Cerebellar nuclear complex (tissue), 1 donor: ENCODE measurements at places on chromosomes 5 and 9.

GRCh38 chr5:96816991-96817390 is 9.2 kb upstream of the ERAP1 start:
- DNase-seq = no peak

DNA sequence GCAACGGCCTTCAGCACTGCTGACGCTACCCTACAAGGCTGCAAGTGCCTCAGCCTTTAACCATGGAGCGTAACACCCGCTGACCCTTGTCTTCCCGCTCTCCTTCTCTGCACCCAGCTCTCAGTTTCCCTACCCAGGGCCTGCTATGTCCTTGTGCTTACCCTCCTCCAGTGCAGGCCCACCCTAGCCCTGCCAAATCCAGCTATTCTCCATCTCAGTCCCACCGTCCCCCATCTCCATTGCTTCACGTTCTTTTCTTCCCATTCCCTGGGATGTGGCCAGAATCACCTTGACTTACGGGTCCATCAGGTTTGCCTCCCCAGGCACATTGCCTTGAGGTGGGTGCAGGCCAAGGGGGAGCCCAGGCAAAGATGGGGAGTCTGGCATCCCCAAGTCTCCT is 91.2 kb downstream of the PAX5 start:
- DNase-seq = no peak

DNA sequence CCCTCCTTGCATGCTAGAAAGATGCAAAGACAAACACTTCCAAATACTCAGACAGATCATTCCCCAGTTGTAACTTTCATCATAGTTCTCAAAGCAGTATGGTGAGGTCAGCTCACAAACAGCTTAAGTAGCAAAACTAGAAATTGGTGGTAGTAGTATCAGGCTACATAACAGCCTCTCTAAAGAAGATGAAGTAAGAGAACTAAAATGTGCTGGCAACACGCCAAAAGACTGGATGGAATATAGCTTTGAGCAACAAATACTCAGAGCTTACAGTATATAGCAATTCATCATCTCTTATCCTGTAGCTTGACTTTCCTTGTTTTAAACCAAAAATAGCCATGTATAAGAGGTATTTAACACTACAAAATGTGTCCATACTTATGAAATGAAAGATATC is 7.5 kb downstream of the PFDN1 start:
- DNase-seq = no peak

DNA sequence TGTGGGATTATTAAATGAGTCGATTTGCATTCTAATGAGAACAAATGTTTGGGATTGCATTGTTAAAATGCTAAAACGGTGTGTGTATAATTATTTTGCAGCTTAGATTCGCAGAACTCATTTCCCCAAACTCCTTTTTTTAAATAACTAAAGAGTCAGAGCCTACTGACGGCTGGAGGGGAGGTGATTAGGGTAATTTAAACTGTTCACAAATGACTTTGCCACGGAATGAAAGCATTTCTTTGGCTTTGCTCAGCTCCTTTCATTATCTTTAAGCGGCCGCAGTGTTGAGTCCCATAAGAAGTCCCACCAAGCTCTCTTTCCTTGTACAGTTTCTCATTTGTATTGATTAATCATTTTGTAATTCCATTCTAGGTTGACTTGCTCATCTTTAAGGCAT is 1632.8 kb downstream of the MAT2B start:
- no peak for DNase-seq

GRCh38 chr9:98121058-98121457 is 2.0 kb upstream of the TRIM14 start:
- DNase-seq = no peak

DNA sequence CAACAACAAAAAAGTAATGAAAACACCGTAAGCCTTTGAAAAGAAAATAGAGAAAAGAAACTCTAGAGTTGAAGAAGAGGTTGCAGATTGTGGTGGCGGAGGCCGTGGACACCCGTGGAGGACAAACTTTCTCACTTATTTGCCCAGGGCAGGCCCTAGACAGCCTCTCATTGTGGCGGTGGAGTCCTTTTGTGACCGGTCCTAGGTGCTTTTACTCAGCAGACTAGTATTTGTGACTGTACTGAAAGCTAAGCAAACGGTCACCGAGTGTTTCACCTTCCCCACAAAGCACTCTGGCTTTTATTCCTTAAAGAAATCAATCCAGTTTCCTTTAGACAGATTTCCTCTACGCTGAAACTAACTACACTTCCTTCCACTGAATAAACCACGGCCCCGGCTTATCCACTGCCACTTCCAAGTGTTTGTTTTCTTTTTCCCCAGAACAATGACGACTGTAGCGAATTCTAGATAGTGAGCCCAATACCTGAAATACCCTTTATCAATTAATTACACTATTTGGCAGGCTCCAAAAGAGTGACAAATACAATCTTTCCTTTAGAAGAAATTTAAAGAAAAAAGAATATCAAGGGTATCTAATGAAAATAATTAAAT is 210.2 kb upstream of the TARS1 start:
- no peak for DNase-seq
